ENCODE measurements at places on chromosomes 5 and 9.

DNA sequence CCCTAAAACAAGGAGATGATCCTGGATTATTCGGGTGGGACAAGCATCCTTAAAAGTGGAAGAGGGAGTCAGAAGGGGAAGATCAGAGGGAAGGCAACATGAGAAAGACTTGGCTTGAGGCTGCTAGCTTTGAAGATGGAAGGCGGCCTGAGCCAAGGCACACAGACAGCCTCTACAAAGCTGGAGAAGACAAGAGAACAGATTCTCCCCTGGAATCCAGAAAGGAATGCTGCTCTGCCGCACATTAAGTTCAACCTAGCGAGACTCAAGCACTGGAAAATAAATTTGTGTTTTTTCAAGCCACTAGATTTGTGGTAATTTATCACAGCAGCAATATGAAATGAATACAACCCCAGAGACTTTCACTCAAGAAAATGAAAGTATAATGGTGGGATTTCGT lies 17.9 kb downstream of the SLC36A3 start:
- H3K4me1 ChIP-seq, result no peaks in the 10 kb centered on the region
- no peaks in the 10 kb centered on the region for H3K27me3 ChIP-seq
- no peak overlapping the region for H3K4me3 ChIP-seq
- DNase-seq, result no peak
- no peaks in the 10 kb centered on the region for H3K36me3 ChIP-seq

- no peaks in the 10 kb centered on the region for H3K36me3 ChIP-seq
- no peaks in the 10 kb centered on the region for H3K4me1 ChIP-seq
- DNase-seq, result no peak
- no peak overlapping the region for H3K27ac ChIP-seq
Measured at GRCh38 chr9:105510024-105510423, 47.9 kb upstream of the FKTN start.

- H3K4me3 ChIP-seq, result no peak overlapping the region
- H3K27ac ChIP-seq, result no peak overlapping the region
- H3K27me3 ChIP-seq, result no peaks in the 10 kb centered on the region
- no peaks in the 10 kb centered on the region for H3K4me1 ChIP-seq
Measured at GRCh38 chr5:2007496-2007877, 124.8 kb upstream of the IRX4 start.

DNA sequence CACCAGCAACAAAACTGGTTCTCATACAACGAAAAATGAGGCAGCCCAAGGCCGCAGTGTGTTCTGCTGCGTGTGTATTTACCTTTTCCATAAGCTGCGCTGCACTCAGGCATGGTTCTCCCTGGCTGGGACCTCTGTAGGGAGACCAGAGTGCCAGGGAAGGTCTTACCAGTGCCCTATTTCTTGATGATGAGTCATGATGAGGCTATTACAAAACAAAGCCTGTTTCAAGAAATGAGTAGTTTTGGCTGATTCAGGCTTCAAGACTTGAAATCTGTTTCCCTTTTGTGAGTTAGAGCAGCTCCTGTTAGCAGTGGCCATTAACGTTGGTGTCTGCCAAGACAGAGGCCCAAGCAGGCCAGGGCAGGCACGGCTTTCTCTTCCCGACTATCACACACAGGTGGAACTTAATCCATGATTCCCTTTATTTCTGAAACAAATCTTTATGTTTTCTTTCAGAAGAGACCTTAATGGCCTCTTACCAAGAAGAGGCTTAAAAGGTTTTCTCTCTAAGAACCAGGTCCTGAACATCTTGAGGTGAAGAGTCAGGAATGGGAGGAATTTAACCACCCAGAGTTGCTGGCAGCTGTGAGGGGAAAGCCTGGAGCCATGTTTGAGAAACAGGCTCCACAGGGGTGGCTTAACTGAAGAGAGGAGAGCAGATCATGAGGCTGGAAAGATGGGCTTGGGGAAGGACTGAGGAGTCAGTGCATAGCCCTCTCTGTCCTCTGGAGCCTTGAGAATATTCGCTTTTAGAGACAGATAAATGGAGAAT lies 41.4 kb upstream of the TIFAB start:
- H3K4me3 ChIP-seq, result no peak overlapping the region
- DNase-seq, result no peak
- peaks cover 16% of the 10 kb centered on the region for H3K4me1 ChIP-seq
- no peak overlapping the region for H3K27ac ChIP-seq
- no peaks in the 10 kb centered on the region for H3K36me3 ChIP-seq

GRCh38 chr9:131578021-131578420 lies 32.7 kb downstream of the PRRT1B start:
- H3K4me1 ChIP-seq, result no peaks in the 10 kb centered on the region
- no peak for DNase-seq
- H3K27me3 ChIP-seq, result no peaks in the 10 kb centered on the region
- no peak overlapping the region for H3K4me3 ChIP-seq
- H3K27ac ChIP-seq, result no peak overlapping the region

DNA sequence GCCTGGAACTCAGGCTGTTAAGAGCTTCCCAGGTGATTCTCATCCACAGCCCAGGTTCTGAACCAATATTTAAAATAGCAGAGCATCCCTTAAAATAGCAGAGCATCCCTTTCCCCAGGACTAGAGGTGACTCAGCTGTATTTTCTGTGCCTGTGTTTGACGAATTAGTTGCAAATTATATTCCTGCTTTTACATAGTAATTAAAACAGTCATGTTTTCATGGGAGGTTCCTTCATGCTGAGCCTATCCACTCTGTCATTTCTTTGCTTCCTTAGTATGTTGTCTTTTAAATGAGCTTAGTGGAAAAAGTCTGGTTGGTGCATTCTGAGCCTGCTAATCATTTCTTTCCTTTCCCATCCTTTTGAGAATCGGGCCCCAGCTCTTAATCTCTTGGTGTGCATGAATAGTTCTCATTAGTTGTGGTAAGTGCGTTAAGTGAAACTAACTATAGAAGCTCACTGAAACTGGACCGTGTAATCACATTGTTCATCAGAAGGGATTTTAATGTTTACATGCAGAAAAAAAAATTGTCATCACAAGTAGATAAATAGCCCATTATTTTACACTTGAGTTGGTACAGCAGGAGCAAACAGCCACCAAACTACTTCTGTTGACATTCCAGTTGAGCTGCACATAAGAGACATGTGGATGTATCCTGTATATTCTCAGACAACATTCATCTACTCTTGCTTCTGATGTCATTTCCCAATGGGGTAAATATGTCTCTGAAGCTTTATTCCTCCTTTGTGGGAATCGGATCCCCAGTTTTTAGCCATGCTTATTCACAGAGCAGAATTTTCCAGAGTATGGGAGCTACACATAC lies 596.9 kb upstream of the WWC1 start:
- no peaks in the 10 kb centered on the region for H3K27me3 ChIP-seq
- H3K36me3 ChIP-seq, result no peaks in the 10 kb centered on the region
- H3K27ac ChIP-seq, result no peak overlapping the region
- no peaks in the 10 kb centered on the region for H3K4me1 ChIP-seq

DNA sequence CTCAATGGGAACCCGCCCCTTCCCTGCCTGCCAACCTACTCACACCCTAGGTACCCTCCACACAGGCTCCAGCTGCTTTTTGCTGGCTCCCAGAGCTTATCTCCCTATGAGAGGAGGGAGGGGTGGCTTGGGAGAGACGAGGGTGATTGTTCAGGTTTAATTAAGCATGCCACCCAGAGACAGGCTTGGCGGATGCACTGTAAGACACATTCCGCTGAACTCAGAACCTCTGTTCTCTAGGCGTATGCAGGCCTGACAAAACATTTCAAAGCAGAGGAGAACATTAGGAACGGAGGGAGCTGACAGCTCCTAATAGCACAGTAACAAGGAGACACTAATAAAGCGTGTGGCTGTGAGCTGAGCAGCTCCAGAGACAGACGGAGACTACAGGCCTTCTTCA lies 80.1 kb downstream of the TRIM32 start:
- H3K27me3 ChIP-seq, result no peaks in the 10 kb centered on the region
- H3K36me3 ChIP-seq, result no peaks in the 10 kb centered on the region
- DNase-seq, result no peak

DNA sequence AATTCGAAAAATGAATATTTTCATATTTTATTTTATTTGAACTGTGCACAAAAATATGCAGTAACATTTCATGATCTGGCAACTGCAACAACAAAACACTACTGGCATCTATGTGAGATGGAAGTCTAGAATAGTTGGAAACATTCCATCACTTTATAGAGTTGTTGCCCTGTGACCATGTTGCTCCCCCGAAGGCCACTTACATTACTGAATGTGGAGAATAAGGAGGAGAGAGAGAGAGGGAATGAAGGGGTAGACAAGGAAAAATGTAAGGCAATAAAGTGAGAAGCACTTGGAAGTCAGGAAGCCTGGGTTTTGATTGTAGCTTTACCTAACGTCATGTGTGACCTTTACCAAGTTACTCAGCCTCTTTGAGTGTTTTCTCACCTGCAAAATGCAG lies 437.2 kb upstream of the EDIL3 start:
- H3K27ac ChIP-seq, result no peak overlapping the region
- no peak overlapping the region for H3K4me3 ChIP-seq
- H3K36me3 ChIP-seq, result no peaks in the 10 kb centered on the region
- H3K27me3 ChIP-seq, result no peaks in the 10 kb centered on the region
- no peak for DNase-seq
- no peaks in the 10 kb centered on the region for H3K4me1 ChIP-seq

GRCh38 chr5:15452781-15453180 lies 47.2 kb upstream of the FBXL7 start:
- no peak overlapping the region for H3K27ac ChIP-seq
- no peak overlapping the region for H3K4me3 ChIP-seq
- H3K27me3 ChIP-seq, result no peaks in the 10 kb centered on the region
- DNase-seq, result no peak

DNA sequence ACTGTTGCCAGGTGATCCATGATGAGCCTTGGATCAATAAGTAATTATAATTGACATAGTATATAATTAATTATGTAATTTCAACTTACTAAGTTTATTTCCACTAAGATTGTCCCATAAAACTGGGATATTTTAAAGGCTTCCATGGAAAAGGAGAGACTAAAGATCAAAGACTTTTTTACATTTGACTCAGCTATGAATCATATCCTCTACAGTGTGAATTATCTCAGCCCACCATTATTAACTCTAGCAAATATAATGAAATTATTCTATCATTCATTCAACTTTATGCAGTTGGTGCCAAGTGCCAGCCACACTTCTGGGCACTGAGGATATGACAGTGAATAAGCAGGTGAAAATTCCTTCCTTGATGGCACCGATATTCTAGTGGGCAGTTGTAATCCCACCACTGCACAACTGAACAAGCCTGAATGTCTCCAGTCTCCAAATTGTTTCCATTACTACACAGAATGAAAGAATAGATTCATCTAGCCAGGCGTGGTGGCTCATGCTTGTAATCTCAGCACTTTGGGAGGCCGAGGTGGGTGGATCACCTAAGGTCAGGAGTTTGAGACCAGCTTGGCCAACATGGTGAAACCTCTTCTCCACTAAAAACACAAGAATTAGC lies 21.9 kb upstream of the TXN start:
- no peak overlapping the region for H3K4me3 ChIP-seq
- H3K36me3 ChIP-seq, result no peaks in the 10 kb centered on the region
- no peaks in the 10 kb centered on the region for H3K4me1 ChIP-seq
- no peak overlapping the region for H3K27ac ChIP-seq

DNA sequence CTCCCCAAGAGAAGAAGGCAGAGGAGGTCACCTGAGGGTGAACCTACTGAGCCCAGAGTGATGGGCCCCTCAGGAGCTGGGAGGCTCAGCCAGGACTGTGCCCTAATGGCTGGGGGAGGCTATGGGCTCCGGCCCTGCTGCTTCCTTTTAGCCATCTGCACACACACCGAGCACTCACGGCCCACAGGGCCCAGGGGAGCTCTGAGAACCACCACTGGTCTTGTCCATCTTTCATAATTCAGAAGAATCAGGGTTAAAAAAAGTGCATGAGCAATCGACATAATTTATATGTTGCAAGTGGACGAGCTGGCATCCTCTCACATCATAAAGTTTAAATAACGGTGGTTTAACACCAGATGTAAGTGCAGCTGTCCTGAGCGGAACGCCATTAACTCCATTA lies 162.1 kb downstream of the FSTL4 start:
- H3K4me1 ChIP-seq, result no peaks in the 10 kb centered on the region
- H3K27me3 ChIP-seq, result no peaks in the 10 kb centered on the region
- DNase-seq, result no peak
- H3K27ac ChIP-seq, result no peak overlapping the region
- no peak overlapping the region for H3K4me3 ChIP-seq

DNA sequence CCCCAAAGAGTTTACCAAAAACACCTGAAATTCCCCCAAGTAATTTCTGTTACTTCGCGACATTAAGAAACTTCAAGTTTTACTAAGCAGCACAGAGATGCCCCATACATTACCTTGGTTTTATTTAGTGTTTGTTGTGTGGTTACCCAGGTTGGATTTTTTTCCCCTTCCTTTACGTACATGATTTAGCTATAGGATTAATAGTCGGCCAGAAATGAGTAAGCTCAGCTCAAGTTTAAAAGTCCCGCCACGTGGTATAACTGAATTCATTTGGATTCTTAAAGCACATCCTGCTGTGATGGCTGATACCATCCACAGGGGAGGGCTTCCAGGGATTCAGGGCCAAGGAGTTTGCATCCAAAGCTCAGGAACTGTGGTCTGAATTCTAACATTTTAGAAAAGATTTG lies 75.9 kb downstream of the DAP start:
- 0 out of 2 replicates have a peak, but pooled peaks cover 3% of the 10 kb centered on the region for H3K36me3 ChIP-seq
- no peak overlapping the region for H3K27ac ChIP-seq
- no peak for DNase-seq
- H3K4me1 ChIP-seq, result peaks cover 2% of the 10 kb centered on the region

- H3K27ac ChIP-seq, result no peak overlapping the region
- DNase-seq, result no peak
- H3K36me3 ChIP-seq, result no peaks in the 10 kb centered on the region
- H3K27me3 ChIP-seq, result no peaks in the 10 kb centered on the region
- H3K4me1 ChIP-seq, result peaks cover 1% of the 10 kb centered on the region
- H3K4me3 ChIP-seq, result no peak overlapping the region
Measured at GRCh38 chr5:122121479-122122465, 7.6 kb upstream of the ZNF474 start.

DNA sequence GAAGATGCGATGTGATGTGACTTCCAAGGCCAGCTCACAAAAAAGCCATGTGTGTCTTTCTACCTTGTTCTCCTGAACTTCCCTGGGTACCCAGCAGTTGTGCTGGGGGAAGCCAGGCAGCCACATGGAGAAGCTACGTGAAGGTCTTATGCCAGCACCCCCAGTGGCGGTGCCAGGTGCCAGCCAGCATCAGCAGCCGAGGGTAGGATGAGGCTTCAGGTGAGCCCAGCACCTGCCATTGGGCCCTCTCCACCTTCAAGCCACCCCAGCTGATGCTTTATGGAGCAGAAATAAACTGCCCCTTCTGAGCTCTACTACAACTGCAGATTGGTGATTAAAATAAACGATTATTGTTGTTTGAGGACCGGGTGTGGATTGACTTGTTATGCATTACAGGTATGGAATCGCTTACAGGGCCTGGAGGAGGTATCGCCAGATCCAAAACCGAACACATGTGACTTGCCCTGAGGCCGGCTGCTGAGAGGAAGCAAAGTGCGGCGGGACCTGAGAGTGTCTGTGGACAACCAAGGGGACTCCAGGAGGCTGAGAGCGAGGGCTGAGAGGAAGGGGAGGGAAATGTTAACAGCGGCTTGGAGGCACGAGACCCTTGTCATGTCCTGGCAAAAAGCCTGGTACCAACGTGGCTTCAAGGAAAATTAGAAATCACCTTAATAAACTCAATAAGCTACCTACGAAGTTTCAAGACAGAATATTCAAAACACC lies 36.0 kb upstream of the OLFM1 start:
- H3K4me3 ChIP-seq, result no peak overlapping the region
- H3K27ac ChIP-seq, result no peak overlapping the region
- no peak for DNase-seq
- no peaks in the 10 kb centered on the region for H3K4me1 ChIP-seq
- H3K27me3 ChIP-seq, result no peaks in the 10 kb centered on the region

Measured in iPS DF 6.9 (cell line).